ENCODE measurements at places on chromosomes 5 and 9. TPM values are rescaled to one million over a fixed set of nuclear protein-coding genes. Genes with fewer than 3 reads are reported as not detected.

Gene BTNL9
- 88.2 TPM for polyA plus RNA-seq

Gene SPINK6
- not detected for polyA plus RNA-seq

Gene CER1
- polyA plus RNA-seq = not detected

Gene C9
- not detected for polyA plus RNA-seq

Gene IL4
- polyA plus RNA-seq = not detected

Gene SGCD
- 17.4 TPM for polyA plus RNA-seq

Gene PKD2L2
- not detected for polyA plus RNA-seq

Gene FAXDC2
- polyA plus RNA-seq = 15.4 TPM

Gene ADAMTS12
- 1.2 TPM for polyA plus RNA-seq

Gene ZNF189
- 19.3 TPM for polyA plus RNA-seq

Gene ZFP62
- 13.6 TPM for polyA plus RNA-seq

Gene WDR31
- polyA plus RNA-seq = 7.0 TPM

Gene TRIM52
- polyA plus RNA-seq = 5.9 TPM

Gene CXCL14
- polyA plus RNA-seq = 0.69 TPM

Gene TSPAN17
- polyA plus RNA-seq = 59.3 TPM

Gene GALNT12
- polyA plus RNA-seq = 0.32 TPM

Gene PCDHB10
- polyA plus RNA-seq = 0.34 TPM

Measured in heart left ventricle (tissue), 16 donors.